Activated T-helper 1 cell treated with anti-CD3 and anti-CD28 coated beads, Interleukin-12 subunit alpha, Interleukin-12 subunit beta, Interleukin-2, Interleukin-4 antibody, amounts not matched to agents 30 ng/mL and 10 ng/mL and 1 ng/mL, durations not matched to agents 14 hours and 24 hours and 36 hours (primary cell): ENCODE measurements at places on chromosomes 1 and 21. TPM values are rescaled to one million over a fixed set of nuclear protein-coding genes. Genes with fewer than 3 reads are reported as not detected.

ANKRD13C gene
- 25.5 and 26.5 TPM in 2 replicates for total RNA-seq

SNX7 gene
- not detected in 2 replicates for total RNA-seq

LCK gene
- 269 and 281 TPM in 2 replicates for total RNA-seq

DNA sequence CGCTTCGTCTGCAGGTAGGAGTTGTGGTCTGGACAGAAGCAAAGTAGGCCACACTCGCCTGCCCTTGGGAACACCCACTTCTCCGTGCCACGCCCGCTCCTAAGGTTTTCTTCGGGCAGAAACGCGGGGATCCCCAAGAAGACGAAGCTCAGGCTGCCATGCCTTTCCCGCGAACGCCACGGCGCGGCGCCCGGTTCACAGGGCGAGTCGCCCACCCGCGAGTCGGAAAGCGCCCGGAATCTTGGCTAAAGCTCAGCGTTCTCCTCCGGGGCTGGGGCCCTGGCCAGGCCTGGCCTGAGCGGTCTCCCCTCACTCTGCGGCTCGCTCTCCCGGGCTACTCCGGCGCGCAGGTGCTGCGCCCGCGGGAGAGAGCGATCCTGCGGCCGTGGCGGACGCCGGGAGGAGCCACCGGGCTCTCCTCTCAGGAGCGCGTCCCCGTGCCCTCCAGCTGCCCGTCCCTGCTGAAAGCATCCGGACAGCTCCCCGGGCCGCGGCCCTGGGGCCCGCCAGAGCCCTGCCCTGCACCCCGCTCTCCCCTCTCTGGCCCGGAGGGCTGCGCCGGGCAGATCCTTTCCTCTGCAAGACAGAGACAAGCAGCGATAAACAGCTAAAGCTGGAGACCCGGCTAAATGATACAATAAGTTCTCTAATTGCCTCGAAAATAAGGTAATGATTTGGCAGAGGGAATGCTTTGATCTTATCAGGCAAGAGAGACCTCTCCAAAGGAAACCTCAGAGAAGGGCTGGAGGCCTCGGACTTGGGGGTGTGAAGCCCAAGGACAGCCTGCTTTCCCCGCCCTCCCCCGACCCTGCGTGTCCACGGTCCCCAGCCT, 6.7 kb upstream of the WNT2B start:
- H3K4me3 ChIP-seq = peak overlapping the region; percentile 63
- H3K27me3 ChIP-seq = peaks cover 62% of the 10 kb centered on the region
- H3K27ac ChIP-seq = no peak overlapping the region
- H3K36me3 ChIP-seq = no peaks in the 10 kb centered on the region
- peaks cover 5% of the 10 kb centered on the region for H3K4me1 ChIP-seq

DNA sequence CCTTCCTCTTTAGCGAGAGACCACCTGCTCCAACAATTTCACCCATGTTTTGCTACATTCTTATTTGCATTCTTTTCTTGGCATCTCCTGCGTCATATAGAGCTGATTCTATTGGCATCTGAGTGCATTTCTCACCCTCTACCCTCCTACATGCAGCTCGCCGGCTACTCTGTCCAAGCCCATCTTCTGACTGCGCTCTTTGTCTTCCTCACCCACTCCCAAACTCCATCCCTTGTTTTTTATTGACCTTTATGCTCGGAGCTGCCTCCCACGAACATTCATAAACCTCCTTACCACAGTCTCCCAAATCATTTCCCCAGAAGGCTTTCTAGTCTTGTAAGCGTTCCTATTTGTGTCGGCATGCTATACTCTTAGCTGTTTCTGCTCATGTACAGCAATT, 33.6 kb upstream of the FMN2 start:
- no peak overlapping the region for H3K27ac ChIP-seq
- H3K36me3 ChIP-seq = no peaks in the 10 kb centered on the region
- no peaks in the 10 kb centered on the region for H3K4me1 ChIP-seq
- H3K27me3 ChIP-seq = no peaks in the 10 kb centered on the region
- DNase-seq = no peak
- H3K4me3 ChIP-seq = no peak overlapping the region

- no peaks in the 10 kb centered on the region for H3K4me1 ChIP-seq
- no peak for DNase-seq
- H3K27ac ChIP-seq = no peak overlapping the region
- no peak overlapping the region for H3K4me3 ChIP-seq
- no peaks in the 10 kb centered on the region for H3K27me3 ChIP-seq
Observed at GRCh38 chr1:119115311-119115710, 25.1 kb downstream of the WARS2 start.

DNA sequence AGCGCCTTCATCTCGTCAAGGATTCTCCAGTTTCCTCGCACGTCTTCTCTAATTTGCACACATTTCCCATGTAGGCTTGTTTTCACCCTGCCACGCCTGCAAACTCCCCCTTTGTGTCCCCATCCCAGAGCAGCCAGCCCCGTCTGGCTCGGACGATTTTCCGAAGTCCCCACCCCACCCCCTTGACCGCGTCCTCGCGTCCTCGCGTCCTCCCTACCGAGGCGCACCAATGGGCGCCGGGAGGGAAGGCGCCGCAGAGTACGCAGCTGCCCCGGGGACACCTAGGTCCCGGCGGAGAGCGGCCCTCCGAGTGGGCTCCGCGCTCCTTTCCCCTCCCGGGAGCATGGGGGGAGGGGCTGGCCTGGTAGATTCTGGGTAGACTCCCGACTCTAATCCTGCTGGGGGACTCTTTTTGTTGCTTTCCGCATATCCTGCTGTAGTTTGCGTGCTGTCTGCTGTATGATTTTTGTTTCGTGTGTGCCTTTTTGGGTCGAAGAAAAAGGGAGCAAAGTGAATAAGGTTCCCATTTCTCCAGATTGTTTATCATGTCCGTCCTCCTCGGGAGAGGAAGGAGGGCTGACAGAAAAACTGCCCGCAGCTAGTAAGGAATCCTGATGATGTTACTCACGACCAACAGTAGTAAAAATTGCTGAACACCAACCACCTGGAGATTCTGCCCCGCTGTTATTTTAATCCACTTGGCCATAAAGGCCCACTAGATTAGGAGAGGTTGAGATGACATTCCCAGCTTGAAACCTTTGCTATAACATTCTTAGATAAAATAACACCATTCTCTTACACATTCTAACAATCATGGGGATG, 1.5 kb downstream of the CACHD1 start:
- H3K27me3 ChIP-seq = peaks cover 53% of the 10 kb centered on the region
- H3K4me3 ChIP-seq = peak overlapping the region; percentile 80
- no peak for DNase-seq
- no peaks in the 10 kb centered on the region for H3K36me3 ChIP-seq

GRCh38 chr1:10128101-10128765, 82.1 kb upstream of the KIF1B start:
- H3K27ac ChIP-seq = no peak overlapping the region
- no peak overlapping the region for H3K4me3 ChIP-seq
- peaks cover 14% of the 10 kb centered on the region for H3K36me3 ChIP-seq

- no peaks in the 10 kb centered on the region for H3K27me3 ChIP-seq
- H3K4me3 ChIP-seq = no peak overlapping the region
- DNase-seq = no peak
- no peak overlapping the region for H3K27ac ChIP-seq
- H3K36me3 ChIP-seq = no peaks in the 10 kb centered on the region
Observed at GRCh38 chr1:248627971-248628844, 6.7 kb downstream of the OR2T11 start.

DNA sequence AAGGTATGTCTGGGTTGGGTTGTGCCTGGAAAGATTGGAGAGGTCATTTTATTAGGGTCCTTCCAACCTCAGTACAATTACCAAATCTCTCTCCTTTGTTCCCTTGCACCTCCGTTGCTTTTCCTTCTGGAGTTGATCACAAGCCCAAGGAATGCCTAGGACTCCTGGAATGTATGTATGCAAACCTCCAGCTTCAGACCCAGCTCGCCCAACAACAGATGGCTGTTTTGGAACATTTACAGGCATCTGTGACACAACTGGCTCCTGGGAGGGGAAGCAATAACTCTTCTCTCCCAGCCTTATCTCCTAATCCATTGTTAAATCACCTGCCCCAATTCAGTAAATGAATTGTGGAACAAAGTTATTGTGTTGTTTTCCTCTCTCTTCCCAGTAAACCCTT, 8.3 kb downstream of the TSACC start:
- H3K4me1 ChIP-seq = no peaks in the 10 kb centered on the region
- no peak overlapping the region for H3K4me3 ChIP-seq
- H3K27ac ChIP-seq = no peak overlapping the region
- H3K36me3 ChIP-seq = no peaks in the 10 kb centered on the region

DNA sequence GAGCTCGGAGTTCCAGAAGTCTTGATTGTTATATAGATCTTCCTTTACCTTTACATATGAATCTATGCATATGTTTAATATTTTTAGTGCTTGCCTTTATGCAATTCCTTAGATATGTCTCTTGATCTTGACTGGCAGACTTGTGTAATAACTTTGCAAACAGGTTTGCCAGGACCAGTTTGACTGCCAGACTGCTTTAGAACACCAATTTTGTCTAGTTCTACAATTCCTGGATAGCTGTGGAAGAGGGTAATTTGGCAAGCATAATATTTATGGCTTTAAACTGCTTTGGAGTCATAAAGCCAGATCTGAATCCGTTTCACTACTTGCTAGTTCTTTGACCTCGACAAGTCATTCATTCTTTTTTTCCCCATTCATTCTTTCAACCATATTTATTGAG, 250.0 kb downstream of the FAF1 start:
- no peak overlapping the region for H3K27ac ChIP-seq
- H3K4me1 ChIP-seq = no peaks in the 10 kb centered on the region
- no peak overlapping the region for H3K4me3 ChIP-seq
- no peaks in the 10 kb centered on the region for H3K36me3 ChIP-seq

DNA sequence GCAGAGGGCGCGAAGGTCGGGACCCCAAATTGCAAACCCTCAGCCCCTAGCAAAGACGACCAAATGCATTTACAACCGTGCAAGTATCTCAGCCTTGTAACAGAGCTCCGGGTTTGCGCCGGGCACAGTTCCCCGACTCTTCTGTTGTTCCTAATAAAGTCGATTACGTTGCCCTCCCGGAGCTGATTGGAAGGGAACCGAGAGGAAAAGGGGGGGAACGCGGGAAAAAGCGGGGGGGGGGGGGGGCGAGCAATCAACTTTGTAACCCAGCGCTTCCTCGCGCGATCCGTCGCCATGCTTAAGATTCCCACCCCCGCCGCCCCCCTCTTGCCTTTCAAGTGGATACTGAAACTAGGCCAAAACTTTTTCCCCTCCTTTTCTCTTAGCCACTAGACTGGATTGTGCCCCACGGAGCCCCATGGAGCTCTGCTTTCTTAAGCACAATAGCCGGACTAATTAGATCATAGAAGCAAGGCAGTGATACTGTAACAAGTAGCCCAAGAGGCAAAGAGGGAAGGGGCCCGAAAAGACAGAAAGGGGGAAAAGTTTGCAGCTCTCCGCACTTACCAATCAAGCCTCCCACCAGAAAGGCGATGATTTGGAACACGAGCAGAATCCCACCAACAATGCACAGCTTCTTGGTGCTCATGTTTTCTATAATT, 565 bp downstream of the WLS start:
- H3K27ac ChIP-seq = no peak overlapping the region
- peaks cover 56% of the 10 kb centered on the region for H3K27me3 ChIP-seq
- H3K4me3 ChIP-seq = no peak overlapping the region
- DNase-seq = no peak
- H3K4me1 ChIP-seq = peaks cover 7% of the 10 kb centered on the region

DNA sequence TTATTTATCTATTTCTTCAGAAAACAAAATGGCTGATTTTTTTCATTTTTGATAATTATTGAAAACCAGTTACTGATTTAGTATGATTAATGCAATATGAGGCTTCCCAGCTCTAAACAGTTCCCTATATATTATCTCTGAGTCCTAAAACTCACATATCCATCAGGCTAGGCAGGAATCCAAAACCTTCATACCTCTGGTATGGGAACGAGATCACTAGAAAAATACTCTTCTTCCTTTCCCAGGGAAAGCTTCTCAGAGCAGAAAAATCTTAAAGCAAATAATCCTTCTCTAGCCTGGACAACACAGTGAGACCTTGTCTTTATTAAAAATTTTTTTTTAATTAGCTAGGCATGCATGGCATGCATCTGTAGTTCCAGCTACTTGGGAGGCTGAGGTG, 42.5 kb downstream of the KDM5B start:
- no peaks in the 10 kb centered on the region for H3K27me3 ChIP-seq
- H3K4me3 ChIP-seq = no peak overlapping the region
- peaks cover 16% of the 10 kb centered on the region for H3K4me1 ChIP-seq
- H3K27ac ChIP-seq = no peak overlapping the region

DNA sequence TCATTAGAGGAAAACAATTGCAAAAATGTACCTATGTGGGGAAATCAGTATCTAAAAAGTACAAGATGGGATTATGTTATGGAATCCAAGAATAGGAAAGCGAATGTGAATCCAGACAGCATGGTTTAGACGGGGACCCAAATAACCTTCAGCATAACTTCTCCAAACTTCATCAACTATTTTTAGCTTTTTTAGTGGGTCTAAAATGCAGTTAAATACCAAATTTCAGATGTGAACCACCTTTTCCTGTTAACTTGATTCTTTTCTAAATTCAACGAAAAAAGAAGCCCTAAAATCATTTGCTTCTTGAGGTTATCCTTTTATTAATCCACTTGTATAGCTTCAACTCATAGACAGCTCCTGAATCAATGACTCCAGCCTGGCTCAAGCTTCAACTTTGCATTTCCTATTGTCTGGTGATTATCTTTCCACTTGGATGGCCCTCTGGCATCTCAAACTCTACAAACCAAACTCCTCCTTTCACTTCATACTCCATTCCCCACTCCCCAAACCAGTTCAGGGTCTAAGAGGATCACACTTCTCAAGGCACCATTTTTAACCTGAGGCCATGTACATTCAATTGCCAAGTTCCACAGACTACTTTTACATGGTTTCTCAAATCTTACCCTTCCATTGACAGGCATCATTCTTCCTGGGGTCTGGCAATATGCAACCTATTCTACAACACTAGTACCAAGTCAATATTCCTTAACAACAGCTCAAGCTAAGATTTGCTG, 7.4 kb downstream of the ERRFI1 start:
- H3K36me3 ChIP-seq = no peaks in the 10 kb centered on the region
- no peak for DNase-seq
- H3K4me3 ChIP-seq = no peak overlapping the region

- no peak overlapping the region for H3K27ac ChIP-seq
- no peak overlapping the region for H3K4me3 ChIP-seq
- H3K4me1 ChIP-seq = no peaks in the 10 kb centered on the region
- peaks cover 6% of the 10 kb centered on the region for H3K27me3 ChIP-seq
- no peaks in the 10 kb centered on the region for H3K36me3 ChIP-seq
Observed at GRCh38 chr1:231073331-231073730, 33.3 kb upstream of the FAM89A start.

- no peak overlapping the region for H3K4me3 ChIP-seq
- H3K27me3 ChIP-seq = peaks cover 7% of the 10 kb centered on the region
- H3K4me1 ChIP-seq = no peaks in the 10 kb centered on the region
- H3K36me3 ChIP-seq = no peaks in the 10 kb centered on the region
- no peak for DNase-seq
- no peak overlapping the region for H3K27ac ChIP-seq
Observed at GRCh38 chr1:47211796-47212269, 20.2 kb downstream of the TAL1 start.
